Daoy (cell line): ENCODE measurements at places on chromosomes 1 and 21.

DNA sequence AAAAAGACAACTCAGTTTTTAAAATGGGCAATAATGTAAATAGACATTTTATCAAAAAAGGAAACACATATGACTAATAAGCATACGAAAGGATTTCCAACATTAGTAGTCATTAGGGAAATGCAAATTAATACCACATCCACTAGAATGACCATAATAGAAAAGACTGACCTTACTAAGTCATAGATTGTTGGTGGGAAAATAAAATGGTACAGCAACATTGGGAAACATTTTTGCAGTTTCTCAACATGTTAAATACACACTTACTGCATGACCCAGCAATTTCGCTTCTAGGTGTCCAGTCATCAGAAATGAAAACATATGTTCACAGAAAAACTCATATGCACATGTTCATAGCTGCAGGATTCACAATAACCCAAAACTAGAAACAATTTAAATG is 29.9 kb upstream of the SLC44A3 start:
- DNase-seq, result no peak

DNA sequence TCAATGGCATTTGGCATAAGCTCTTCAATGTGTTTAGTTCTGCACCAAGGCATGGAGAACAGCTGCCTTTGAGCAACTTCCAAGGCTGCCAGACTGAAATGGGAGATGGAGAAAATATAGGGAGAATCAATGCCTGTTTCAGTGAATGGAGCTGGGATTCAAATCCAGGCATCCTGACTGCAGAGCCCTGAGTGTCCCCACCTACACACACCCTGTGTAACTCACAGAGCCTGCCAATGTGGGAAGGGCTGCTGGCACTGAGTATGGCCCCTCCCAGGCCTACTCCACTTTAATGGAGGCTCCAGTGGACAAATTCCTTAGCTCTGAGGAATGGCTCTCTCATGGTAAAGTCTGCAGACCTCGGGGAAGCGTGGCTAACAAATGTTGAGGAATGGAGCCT is 145.6 kb upstream of the TNR start:
- DNase-seq, result no peak

GRCh38 chr1:208177656-208178055 is 66.5 kb downstream of the PLXNA2 start:
- DNase-seq, result no peak

DNA sequence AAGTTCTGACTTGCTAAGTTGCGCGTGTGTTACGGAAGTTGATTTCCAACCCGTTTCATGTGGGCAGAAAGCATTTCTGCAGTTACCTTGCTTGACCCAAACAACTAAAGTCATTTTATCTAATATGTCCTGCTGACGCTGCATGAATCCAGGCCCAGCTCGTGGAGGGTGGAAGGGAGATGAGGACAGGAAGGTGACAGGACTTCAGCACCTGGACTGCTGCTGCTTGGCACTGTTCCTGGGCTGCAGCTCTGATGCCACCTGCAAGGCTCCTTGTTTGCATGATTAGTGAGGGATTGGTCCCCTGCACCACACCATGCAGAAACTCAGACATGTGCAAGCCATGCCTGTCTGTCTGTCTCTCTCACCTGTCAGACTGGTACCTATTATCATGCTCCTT is 198.4 kb downstream of the PRDM2 start:
- DNase-seq, result no peak

DNA sequence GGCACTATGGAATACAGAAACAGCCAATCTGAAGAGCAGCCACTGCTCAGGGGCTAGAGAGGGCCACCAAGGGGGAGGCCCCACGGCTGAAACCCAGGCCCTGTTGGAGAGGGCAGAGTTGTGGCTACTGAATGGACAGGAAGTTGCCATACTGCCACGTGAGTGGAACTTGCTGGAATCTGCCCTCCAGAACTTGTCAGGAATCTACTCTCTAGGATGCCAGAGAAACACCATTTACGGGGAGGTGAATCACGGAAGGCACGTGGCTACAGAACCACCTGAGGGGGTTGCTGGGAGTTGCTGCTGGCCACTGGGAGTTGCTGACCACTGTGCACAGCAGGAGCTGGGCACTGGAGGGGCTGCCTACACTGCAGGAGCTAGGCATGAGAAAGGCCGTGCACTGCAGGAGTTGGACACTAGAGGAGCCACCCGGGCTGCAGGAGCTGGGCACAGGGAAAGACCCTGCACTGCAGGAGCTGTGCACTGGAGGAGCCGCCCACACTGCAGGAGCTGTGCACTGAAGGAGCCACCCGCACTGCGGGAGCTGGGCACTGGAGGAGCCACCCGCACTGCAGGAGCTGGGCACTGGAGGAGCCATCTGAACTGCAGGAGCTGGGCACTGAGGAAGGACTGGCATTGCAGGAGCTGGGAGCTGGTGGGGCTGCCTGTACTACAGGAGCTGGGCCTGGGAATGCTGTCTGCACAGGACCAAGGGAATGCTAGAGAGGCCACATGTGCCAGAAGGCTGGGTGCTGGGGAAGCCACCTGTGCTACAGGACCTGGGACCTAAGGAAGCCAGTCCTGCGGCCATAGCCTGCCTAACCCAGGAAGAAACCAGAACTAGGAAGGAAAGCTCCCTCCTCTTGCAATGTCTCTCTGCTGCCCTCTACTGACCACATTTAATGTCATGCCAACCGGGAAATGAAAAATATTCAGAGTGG is 343.4 kb downstream of the MATN1 start:
- peak; percentile 80 for DNase-seq
